Epithelial cell of proximal tubule (primary cell): ENCODE measurements at places on chromosomes 3 and 15. TPM values are rescaled to one million over a fixed set of nuclear protein-coding genes. Genes with fewer than 3 reads are reported as not detected.

DNA sequence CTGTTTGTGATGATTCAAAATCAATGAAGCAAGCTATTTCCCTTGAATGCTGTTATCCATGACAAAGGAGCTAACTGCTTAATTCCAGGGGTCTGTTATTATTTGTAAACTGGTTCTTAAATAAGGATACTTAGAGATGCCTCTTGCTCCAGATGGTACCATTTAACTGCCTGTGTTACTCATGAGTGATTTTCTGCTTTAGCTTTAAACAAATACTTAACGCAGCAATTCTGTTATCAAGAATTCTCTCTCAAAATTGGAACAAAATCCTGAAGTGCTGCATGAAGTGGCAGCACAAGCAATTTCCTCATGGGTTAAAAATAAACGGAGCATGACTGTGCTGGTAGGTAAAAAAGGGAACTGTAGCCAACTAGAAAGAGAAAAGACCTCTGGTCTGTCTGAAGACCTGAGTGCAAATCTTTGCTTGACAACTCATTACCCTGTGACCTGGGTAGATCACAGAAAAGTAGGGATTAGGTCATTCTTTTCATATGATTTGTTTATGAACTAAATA lies 62.5 kb upstream of the GBE1 start:
- DNase-seq, result peak; percentile 75

DNA sequence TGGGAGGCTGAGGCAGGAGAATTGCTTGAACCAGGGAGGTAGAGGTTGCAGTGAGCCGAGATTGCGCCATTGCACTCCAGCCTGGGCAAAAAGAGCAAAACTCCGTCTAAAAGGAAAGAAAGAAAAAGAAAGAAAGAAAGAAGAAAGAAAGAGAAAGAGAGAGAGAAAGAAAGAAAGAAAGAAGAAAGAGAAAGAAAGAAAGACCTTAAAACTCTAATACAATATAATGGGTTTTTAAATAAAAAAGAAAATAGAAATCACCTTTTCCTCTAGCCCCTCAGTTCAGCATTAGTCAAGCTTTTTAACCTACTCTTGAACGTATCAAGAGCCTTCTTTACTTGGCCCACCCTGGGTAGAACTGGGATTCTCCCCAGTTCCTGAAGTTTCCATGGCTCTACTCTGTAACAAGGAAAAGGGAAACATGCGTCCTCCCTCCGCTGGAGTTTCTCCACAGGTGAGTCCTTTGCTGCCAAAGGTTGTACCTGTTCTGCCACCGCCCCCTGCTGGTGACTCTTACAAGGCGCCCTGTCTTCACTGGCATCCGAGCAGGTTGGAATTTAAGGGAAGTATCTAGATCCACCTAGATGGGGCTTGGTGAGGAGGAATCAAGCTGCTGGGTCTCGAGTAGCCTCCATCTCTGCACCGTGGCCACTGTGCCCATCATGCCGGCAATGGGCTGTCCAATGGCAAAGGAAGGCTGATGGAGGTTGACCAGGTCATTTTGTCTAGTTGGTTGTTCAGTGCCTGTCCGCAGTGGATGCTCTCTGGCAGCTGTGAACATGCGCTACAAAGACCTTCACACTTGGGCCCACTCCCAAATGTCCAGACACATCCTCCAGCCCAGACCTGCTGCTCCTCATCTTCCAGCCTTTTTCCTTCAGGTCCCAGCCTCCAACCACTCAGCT lies 20.6 kb upstream of the EPHB3 start:
- DNase-seq, result no peak

DNA sequence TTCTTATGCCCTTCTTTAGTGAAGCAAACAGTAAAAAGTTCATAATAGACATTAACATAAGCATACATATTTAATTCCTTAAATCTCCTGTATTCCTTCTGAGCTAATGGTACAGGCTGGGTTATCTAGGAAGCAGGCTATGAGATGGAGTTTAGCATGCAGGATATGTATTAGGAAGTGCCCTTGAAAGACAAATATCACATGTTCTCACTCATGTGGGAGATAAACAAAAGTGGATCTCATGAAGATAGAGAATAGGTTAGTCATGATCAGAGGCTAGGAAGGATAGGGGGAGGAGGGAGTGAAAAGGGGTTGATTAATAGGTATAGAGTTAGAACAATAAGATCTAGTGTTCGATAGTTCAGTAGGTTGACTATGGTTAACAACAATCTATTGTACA lies 105.4 kb downstream of the CLASP2 start:
- DNase-seq, result no peak

TMF1 gene
- total RNA-seq, result 13.2 and 15.6 TPM in 2 replicates

DNAH1 gene
- total RNA-seq, result 0.29 and 0.51 TPM in 2 replicates

CHRFAM7A gene
- 0.07 TPM in 1 of 2 replicates, not detected in the other for total RNA-seq

PHLDB2 gene
- total RNA-seq, result 36.9 and 37.5 TPM in 2 replicates
